ENCODE measurements at places on chromosomes 4 and X.

GRCh38 chr4:140134746-140135425, 19.1 kb downstream of the MAML3 start:
- no peak for DNase-seq

GRCh38 chrX:3520982-3521381, 174.5 kb upstream of the MXRA5 start:
- DNase-seq: no peak

- no peak for DNase-seq
These were observed 39.6 kb downstream of the SCD5 start for GRCh38 chr4:82758701-82759685.

- no peak for DNase-seq
These were observed 4.9 kb upstream of the CTBP1 start for GRCh38 chr4:1253831-1254230.

DNA sequence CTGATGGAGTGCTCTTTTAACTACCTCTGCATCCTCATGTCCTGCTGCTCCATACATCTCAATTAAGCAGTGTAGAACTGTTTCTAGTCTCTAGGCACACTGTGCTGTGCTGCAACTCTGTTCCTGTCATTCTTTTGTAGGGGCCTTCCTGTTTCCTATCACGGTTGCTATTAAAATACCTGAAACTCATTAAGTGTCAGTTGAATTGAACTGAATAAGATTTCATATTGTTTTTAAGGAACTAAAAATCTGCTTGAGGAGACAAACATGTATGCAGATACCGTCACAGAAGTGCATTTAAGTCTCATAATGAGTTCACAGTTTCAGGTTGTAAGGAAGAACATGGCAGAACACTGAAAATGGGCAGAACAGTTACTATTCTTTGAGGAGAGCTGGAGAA, 170.1 kb downstream of the LARP7 start:
- no peak for DNase-seq

DNA sequence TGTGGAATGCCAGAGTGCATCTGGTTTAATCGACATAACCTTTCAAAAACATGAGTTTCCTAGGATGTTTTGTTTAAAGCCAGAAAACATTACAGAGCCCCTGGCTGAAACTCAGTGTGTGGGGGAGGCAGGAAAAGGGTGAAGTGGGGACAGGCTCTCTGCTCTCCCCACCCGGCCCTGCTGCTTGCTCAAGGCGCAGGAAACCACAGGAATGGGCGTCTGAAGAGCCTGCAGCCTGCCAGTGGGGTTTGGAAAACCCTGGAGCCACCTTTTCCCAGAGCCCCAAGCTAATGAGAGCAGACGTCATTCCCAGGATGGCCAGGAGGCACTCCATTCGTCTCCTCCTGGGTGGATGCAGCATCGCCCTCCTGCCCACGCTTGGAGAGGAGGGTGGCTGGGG, 240.6 kb downstream of the AFAP1 start:
- peak; percentile 75 for DNase-seq

- DNase-seq: no peak
These were observed 52.9 kb upstream of the TRPC5OS start for GRCh38 chrX:111823128-111823527.

GRCh38 chr4:6198278-6198677, 2.1 kb downstream of the JAKMIP1 start:
- DNase-seq: no peak

- DNase-seq: peak; percentile 79
These were observed at the start of gene LIN54 for GRCh38 chr4:83010522-83011318. Gene LIN54, minus strand, starts transcription at chr4:83010823. Its CDS starts 25,979 bp downstream, at chr4:82984844.

- DNase-seq: peak; percentile 63
These were observed 85.5 kb downstream of the STARD8 start for GRCh38 chrX:68732906-68733493.

DNA sequence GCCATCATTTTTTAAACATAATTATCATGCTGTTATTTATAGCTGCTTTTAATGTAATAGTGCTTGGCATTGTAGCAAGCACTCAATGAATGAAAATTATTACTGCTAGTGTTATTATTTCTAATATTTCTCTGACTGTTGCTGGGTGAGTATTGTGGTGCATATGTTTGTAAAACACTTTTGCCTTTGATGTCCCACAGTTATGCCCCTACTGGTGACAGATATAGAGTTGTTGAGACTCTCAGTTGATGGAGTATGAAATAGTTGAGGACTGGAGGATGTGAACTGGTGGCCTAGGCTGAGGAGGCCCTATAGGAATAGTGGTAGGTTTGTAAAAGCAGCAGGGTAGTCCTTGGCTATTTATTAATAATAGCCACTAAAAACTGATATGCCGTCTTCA, 9.6 kb downstream of the INTS6L start:
- DNase-seq: no peak

DNA sequence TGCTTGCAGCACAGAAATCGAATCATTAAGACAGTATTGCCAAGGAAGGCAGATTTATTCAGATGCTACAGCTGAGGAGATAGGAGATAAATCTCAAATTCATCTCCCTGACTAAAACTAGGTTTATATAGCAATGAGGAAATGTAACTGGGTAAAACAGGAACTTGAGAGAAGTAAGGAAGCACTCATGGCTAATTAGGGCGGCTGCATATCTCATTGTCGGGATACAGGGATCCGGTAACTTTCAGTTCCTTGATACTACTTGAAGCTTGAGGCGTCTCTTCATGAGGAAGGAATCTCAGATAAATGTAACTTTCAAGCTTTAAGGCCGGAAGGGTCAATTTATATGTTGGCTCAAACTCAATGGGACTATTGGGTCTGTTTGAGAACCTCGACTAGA, 129.2 kb upstream of the WDR1 start:
- no peak for DNase-seq

DNA sequence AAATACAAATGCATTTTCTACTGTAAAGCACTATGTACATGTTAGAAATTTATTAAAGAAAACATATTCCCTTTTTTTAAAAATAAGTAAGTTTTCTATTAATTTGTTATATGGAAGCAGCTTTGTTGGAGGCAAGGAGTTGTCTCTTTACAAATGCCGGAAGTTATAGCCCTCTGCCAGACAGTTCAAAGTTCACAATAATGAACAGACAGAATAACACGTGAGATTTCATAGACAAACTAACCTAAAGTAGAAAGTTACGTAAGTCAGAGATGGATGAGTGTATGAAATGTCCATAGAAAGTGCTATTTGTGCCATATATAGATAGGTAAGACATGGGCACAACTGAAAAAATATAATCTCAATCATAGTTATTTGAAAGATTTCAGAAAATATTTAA, 43.9 kb upstream of the NEIL3 start:
- no peak for DNase-seq

DNA sequence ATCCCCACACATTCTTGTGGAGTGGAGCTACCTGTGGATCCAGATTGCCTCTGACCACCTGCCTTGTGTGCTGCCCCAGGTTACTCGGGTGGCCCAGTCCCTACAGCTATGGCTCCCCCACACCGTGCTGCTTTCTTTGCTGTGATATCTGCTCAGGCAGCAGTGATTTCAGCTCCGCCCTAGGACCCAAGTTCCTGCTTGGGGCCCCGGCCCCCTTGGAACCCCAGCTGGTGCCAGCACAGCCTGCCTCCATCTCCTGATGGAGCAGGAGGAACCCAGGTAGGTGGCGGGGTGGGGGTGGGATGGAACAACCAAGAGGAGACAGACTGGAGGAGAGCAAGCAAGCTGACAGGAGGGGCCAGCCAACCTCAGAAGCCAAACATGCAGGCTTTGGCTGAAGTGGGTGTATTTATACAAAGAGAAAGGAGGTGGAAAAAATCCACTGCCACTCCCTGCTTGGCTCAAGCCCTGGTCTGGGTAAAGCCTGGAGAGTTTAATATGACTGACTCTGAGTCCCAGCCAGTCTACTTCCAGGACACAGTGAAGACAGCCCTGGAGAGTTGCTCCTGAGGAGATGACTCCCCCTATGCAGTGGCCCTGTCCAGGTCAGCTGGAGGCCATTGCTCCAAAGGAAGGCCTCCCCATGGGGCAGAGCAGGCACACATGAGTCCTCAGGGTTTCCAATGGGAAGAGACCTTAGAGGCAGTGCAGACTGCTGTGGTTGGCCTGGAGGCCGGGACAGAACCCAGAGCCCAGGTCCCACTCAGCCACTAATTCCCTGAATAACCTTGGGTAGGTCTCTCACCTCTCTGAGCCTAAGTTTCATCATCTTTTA, 197.1 kb upstream of the MAMLD1 start:
- no peak for DNase-seq

DNA sequence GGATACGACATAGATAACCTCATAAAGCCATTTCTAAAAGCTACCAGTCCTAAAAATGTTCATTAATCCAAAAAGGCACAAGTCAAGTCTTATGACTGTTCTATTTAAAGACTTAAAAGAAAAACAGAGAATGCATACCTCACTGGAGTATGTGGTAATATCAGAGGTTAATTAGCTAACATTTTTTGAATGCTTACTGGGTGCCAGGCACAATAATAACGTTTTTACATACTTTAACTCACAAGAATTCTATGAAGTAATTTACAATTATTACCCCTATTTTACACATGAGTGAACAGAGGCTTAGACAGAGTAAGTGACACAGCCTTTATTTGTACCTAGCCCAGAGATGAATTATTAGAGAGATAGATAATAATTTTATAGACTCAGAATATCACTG, 207.5 kb downstream of the PDGFC start:
- peak; percentile 51 for DNase-seq

DNA sequence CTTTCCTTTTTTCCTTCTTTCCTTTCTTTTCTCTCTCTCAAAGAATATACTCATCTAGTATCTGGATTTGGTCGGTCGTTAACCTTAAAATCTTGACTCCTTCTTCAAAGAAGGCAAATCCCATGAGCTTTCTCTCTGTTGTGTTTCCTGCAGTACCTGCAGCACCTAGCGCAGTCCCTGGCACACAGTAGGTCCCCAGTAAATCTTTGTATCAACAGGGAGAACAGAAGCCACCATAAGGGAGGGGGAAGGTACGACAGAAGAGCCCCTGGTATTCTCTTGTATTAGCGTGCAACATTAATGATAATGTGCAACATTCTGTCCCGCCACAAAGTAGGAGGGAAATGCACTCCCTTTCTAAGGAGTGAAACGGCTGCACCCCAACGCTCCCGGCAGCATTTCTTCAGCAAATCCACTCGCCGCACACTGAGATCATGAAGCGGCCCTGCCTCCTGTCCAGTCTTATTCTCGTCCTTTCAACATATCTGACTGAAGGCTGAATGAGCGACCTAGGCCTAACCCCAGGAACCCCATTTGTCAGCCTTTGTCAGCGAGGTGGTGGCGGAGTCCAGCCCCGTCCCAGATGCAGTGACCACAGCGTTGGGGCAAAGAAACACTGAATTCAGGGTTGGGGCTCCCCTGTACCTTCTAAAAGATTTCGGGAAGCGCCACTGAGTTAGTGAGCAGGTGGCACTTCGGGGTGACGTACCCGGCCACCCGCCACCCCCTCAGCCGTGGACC, 133.7 kb downstream of the AMELX start:
- DNase-seq: no peak

DNA sequence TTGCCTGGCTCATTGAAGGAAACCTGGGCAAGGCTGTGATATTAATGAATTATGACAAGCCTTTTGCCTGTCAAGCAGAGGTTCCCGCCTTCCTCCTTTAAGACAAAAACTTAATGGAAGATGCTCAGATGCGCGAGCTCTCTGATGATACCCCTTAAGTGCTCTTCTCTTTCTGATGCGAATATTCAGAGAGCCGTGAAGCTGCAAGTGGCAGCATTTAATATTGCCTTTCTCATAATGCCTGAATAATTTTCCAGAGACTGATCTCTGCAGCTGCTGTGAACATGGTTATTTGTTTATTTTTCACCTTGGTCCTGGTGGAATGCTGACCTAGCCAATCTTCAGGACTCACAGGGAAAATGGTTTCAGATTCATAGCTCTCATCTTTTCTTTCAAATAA, 251.8 kb downstream of the TENM3 start:
- no peak for DNase-seq

- no peak for DNase-seq
These were observed 40.0 kb downstream of the C4orf51 start for GRCh38 chr4:145719752-145720624.

GRCh38 chr4:124529131-124529530, 183.4 kb downstream of the ANKRD50 start:
- DNase-seq: no peak

DNA sequence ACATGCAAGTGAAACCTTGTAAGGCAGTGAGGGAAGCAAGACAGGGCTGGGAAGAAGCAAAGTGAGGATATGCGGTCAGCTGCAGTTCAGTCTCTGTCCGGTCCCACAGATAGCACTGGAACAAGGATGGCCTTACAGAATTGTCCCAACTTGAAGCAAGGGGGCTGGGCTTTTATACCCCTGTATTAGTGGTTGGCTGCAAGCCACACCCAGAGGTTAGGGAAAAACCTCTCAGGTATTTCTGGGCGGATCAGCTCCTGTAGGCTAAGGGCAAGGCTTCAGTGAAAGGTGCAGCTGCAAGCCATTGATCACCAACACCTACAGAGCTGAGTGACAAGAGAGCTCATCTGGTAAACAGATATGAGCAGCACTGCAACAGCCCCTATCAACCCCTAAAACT, 89.0 kb downstream of the KDR start:
- DNase-seq: no peak

DNA sequence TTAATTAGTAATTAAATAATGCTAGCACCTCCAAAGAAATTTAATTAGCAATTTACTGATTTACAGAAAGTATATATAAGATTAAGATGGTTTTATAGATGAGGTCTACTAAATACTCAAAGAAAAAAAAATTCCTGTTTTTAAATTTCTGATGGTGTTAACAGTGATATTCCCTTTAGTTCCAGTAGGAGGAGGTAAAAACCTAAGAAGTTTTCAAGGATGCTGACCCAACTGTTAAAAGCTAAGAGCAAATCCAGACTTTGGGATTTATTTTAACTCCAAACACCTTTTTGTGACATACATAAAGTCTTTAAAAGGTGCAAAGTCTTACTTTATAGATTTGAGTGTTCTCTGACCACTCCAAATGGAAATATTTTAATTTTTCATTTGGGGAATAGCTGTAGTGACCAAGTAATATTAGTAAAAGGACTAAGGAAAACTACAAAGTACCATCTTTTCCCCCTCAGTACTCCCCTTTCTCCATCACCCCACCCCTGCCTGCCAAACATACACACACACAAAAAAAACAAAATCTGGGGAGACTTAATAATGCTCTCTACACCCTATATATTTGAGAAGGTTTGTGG, 34.2 kb upstream of the CSN1S1 start:
- DNase-seq: peak; percentile 54

DNA sequence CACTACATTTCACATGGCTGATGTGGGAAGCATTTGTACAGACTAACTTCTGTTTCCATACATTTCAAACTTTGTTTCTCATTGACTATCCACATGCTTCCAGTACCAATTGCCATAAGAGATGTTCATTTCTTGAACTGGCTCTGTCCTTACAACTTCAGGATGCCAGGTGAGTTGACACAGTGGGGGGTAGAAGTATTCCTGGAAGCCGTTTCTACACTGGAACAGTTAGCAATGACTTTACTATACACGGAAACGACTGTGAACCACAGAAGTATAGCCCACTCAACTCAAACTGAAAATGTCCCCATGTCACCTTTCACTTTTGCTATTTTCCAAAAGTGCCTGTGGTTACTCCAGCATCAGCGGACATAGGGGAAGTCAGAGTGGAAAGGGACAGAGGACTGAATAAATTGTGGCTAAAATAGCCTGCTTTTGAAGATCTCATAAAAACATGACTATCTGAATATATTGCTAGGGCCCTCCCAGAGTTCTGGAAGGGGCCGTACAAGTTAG, 38.0 kb upstream of the DSPP start:
- DNase-seq: no peak
